Stimulated activated CD4-positive, alpha-beta T cell treated with anti-CD3 and anti-CD28 coated beads, TNF-alpha, amount 100 ng/mL, for 4 hours (primary cell): ENCODE measurements at places on chromosomes 11 and 22.

DNA sequence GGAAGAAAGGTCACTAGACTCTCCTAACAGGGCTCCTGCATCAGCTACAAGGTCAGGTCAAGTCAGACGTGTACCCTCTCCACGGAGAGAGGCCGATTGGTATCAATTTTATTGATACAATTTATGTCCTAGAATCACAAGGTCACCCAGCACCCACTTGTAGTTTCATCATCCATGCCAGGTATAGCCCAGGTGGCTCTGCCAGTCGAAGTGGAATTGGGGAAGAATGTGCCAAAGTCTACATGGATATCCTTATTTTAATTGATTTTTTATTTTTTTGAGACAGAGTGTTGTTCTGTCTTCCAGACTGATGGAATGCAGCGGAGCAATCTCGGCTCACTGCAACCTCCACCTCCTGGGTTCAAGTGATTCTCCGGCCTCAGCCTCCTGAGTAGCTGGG lies 334.1 kb downstream of the SHANK2 start:
- DNase-seq: no peak

GRCh38 chr11:120180551-120181232 lies 30.1 kb upstream of the OAF start:
- DNase-seq: no peak

DNA sequence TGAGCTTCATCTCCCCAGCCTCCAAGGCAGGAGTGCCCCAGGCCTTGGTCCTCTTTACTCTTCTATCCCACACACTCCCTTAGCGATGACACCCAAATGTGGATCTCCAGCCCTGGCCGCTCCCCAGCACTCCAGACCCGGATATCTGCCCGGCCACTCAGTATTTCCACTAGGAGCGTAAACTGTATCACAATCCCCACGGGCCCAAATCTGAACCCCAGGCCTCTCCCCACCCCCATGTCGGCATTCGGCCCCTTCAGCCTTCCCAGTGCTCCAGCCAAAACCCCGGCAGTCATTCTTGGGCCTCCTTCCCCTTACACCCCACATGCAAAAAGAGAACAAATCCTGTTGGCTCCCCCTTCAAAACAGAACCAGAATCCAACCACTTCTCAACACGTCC lies 20.8 kb downstream of the WNT11 start:
- DNase-seq: no peak

DNA sequence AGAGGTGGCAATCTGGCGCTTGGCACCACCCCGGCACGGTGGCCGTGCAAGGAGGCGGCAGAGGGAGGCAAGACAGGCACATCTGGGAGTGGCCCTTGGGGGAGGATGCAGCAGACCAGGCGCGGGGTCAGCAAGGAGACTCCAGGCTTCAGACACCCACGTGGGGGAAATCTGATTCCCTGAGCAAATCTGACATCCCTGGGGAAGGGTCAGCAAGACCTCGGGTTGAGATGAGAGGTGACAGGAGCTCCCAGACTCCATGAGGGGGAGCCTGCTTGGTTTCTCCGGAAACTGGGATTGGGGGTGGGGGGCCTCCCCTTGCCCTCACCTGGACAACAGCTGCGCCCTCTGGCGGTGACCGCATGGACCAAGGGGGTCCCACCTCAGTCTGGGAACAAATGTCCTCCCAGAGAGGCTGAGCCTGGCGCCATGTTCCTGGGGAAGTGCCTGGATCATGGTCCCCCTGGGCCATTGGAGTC lies 4.0 kb upstream of the RCOR2 start:
- DNase-seq: no peak

DNA sequence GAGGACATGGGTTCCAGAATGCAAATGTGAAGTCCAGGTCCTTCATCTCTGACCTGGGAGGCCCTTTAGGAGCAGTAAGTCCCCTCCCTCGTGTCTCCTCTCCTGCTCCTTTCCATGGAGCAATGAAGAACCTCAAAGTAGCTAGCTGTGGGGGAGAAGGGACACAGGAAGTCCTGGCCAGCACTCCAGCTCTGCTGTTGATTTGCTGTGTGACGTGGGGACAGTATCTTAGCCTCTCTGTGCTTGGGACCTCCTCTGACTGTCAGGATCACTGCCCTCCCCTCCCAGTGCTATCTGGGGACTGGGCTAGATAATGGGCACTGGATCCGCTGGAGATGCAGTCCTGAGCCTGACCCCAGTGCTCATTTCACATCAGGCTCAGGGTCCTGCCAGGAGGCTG lies 1.1 kb upstream of the APOBEC3H start:
- DNase-seq: no peak

GRCh38 chr11:26028393-26028911 lies 303.5 kb upstream of the ANO3 start:
- no peak for DNase-seq

DNA sequence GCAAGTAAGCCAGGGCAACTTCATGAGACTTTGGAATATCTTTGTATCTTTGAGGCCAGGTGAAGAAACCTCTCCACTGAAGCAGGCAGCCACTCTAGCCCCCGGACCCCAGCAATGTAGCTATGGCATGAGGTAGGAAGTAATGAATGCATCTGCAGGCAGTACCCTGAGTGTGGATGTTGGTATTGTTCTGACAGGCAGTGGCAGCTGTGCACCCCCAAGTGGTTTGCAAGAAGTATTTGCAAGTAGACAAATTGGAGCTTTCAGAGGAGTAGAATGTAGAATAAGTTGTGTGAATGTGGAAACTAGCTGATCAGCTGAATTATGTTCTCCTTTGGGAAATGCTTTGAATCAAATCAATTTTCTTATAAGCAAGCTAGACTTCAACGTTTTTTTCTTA lies 194.4 kb upstream of the PGR start:
- DNase-seq: no peak

- no peak for DNase-seq
Measured at GRCh38 chr22:31915586-31915985, 28.7 kb upstream of the YWHAH start.

DNA sequence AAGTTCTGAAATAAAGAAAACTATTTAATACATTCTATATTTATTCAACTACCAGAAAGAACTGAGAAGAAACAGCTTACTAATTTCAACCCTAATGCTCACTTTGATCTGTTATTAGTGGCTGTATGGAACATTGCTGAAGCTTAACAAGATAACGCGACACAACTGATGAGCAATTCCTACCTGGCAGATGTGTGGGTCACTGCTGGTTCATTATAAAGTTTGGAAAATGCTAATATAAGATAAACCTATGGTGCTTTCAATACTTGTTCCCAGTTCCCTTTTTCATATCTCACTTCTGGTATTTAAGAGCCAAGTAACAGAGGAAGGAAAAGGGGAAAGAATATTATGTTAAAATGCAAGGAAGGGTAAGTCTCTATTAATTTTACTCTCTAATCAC lies 10.5 kb downstream of the CTSC start:
- no peak for DNase-seq
